Stimulated activated CD4-positive, alpha-beta T cell treated with anti-CD3 and anti-CD28 coated beads, Interleukin-15, amount 100 ng/mL, for 48 hours (primary cell): ENCODE measurements at places on chromosomes 6 and 20.

GRCh38 chr20:46779831-46780230 is 70.4 kb downstream of the SLC2A10 start:
- no peak for DNase-seq

DNA sequence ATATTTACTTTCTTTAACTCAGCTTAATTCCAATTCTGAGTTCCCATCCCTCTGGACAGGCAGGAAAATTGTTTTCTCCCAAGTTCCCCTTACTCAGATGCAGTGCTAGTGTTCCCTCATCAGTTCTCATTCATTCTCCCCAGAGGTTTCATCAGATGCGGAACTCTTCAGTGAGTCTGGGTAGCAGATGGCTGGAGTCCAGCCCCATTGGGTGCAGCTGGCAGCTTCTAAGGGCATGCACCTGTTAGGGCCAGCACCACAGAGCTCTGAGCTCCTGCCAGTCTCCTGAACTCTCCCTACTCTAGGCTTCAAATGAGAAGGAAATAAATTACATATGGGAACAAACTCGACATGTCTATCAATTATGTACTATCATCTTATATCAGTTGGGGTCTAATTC is 76.6 kb downstream of the SOD2 start:
- no peak for DNase-seq

DNA sequence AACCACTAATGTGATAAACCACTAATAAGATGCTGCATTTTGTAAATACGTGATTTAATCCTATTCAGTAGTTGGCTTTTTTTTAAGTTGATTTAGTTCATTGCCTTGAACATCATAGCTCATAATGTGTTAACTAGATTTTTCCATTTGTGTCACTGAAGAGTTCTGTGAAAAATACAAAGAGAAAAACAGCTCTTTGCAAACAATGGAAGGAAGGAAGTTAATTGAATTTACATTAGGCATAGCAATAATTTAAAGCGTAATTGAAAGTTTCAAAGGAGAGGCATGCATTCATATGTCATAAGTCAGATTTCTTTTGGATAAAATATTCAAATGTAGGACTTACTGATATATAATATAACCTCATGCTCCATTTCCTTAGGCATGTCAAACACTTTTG is 102.3 kb downstream of the TBC1D7 start:
- no peak for DNase-seq

DNA sequence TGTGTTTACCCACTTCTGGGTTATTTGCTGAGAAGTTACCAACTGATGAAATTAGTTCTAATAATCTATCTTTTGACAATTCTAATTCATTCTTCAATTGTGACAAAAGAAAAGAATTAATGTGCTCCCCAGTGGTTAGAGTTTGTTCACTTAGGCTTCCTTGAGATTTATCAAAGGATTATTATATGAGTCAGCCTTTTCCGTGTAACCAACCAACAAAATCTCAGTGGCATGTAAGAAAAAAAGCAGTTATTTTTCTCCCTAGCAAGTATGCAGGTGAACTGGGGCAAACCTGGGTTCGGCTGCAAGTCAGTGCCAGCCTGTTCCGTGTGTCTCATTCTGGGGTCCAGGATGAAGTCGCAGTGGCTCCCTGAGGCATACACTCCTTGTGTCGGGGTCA is 28.8 kb upstream of the HIVEP1 start:
- no peak for DNase-seq

DNA sequence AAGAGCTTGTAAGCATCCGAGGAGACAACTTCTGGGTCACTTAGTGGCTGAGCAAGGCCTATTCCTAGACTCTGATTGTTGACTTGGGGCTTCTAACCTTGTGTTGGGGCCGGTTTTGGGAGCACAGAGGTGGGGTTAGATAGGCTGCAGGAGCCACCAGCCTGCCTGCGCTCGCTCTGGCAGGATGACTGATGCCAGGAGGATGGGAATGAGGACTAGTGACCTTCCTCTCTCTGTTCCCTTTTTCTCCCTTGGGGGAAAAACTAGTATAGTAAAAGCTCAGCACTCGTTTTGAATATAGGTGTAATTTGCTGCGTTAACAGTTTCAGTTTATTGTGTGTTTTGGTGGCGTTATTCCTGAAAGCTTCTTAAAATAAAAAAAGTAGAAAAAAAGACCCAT is 141.5 kb downstream of the ARID1B start:
- no peak for DNase-seq

GRCh38 chr20:16392346-16392745 is 180.9 kb downstream of the KIF16B start:
- DNase-seq = no peak

DNA sequence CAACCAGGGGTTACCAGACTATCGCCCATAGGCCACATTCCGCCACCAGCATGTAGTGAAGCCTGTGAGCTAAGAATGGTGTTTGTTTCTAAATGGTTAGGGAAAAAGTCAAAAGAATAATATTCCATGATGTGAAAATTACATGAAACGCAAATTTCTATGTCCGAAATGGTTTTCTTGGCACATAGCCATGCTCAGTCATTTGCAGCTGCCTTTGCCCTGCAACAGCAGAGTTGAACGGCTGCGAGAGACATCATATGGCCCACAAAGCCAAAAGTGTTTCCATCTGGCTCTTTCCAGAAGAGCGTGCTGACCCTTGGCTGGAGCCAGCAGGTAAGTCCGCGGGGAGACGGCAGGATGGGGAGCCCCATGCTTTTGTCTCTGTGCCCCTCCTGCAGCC is 60.7 kb downstream of the FAM120B start:
- no peak for DNase-seq

GRCh38 chr6:83215131-83216047 is 22.2 kb downstream of the RWDD2A start:
- DNase-seq = peak; percentile 14

- DNase-seq = no peak
Observed at GRCh38 chr20:44761423-44761822, 15.8 kb downstream of the KCNK15 start.

- DNase-seq = no peak
Observed at GRCh38 chr20:58696411-58696961, 3.9 kb downstream of the NPEPL1 start.

DNA sequence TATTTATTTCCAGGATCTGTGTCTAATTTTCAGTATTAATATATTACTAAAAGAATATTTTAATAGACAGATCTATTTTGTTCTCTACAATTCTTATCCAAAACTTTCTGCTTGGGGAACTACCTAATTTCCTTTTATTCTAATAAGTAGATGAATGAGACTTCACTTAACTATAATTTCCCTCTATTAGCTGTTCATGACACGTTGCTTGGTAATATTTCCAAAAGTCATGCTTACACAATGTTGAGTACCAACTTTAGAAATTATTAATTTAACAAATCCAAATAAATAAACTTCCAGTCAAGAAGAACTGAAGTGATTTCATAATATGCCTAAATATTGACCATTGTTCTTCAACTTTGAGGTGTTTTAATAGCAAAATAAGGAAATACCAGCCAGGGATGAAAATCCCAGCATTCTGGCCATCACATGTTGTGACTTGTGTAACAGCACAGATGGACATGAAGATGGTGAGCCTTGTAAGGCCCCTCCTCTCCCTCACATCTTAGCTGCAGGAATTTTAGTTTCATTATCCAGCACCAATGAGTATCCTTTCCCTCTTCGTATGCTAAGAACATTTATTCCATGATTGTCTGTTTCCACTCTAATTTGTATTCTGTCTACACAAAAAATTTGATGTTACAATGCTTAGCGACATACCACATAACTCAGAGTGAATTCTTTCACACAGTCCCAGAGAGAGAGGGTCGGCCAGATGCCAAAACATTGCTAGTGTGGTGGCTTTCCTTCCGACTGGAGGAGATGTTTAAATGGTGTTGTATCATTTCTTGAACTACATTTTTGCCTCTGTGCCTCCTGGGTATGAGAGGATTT is 137.5 kb downstream of the FOXA2 start:
- DNase-seq = no peak

DNA sequence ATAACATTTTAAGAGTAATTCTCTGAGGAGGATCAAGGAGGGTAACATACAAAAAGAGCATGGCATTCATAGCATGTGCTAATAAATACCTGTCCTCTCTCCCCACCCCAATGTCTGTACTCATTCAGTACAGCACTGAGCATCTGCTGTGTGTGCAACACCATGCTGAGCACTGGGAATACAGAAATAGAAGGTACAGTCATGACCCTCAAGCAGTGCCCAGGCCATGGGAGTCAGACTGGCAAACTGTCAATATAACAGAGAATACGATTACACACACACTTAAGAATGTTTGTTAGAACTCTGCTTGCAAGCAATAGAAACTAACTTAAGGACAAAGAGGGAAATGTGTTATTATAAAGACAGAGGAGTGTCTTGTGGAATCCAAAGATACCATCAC is 24.7 kb upstream of the ZFAND3 start:
- DNase-seq = no peak

- no peak for DNase-seq
Observed at GRCh38 chr6:51045548-51045947, 226.9 kb downstream of the TFAP2B start.

GRCh38 chr6:143569040-143569439 is 57.5 kb upstream of the FUCA2 start:
- DNase-seq = no peak

- peak; percentile 69 for DNase-seq
Observed at GRCh38 chr20:32674362-32674789, 635 bp upstream of the C20orf203 start.

DNA sequence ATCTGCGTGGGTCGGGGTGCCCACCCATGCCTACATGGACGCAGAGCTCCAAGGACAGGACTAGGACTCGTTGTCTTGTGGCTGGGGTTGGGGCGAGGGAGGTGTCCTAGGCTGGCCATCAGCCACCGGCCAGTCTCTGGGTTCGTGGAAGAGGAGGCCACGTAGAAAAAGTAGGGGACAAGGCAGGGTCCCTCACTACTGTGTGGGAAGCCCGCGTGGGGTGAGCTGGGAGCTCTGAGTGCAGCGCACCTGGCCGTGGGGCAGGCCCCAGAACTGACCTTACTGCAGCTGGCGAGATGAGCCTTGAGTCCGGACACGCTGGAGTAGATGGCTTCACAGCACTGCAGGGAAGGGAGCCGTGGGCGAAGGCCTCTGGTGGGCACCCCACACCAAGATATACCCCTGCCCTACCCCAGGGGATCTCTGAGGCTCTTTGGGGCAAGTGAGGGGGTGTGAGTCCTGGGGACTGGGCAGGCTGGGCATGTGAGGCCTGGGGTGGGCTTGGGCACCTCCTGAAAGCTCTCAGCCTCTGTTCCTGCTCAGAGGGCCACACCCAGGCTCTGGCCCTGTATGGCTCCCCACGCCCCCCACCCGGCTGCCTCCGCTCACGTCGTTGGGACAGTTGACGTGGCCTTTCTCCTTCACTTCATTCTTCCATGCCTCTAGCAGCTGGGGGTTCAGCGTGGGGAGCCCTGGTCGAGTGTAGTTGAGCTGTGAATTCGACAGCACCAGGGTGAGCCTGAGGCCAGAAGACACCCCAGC is 5.6 kb upstream of the UCKL1 start:
- DNase-seq = no peak

GRCh38 chr6:85004361-85004995 is 240.1 kb upstream of the TBX18 start:
- no peak for DNase-seq

GRCh38 chr6:21909321-21909720 is 315.8 kb downstream of the SOX4 start:
- DNase-seq = no peak

DNA sequence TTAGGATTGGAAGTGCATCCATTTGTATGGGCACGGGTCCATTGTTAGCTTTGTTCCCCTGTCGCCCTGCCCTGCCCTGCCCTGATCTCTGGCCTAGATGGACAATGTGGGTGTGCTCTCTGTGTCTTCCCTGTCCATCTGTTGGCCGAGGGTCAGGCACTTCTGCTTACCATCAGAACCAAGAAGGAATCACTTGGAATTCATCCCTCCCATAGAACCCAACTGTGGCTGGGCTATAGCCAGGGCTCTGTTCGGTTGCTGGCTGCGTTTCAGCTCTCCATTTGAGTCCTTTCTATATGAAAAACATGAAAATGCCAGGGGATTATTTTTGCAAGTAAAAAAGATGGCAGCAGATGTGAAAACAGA is 26.6 kb upstream of the TULP4 start:
- no peak for DNase-seq

DNA sequence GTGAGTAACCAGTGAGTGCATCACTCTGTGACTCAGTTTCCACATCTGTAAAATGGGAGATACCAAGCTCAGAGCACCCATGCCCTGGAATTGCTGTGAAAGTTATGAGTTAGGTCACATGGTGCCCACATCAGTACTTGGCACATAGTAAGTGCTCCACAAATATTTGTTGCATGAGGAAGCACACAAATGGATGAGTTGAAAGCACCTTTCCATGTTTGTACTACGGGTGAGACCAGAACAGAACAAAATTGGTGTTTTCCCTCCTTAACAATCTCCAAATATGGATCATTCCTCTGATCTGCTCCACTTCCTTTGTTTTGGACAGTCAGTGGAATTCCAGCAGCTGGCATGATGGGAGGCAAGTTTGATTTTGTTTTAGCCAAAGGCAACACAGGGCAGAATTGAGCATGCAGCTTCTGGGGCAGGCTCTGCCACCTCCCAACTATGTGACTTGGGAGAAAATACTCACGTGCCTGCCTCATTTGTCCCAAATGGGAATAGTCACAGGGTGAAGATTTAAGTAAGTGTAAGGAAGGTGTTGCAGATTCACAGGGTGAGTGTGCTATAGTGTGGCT is 503.7 kb upstream of the SULF2 start:
- DNase-seq = no peak

DNA sequence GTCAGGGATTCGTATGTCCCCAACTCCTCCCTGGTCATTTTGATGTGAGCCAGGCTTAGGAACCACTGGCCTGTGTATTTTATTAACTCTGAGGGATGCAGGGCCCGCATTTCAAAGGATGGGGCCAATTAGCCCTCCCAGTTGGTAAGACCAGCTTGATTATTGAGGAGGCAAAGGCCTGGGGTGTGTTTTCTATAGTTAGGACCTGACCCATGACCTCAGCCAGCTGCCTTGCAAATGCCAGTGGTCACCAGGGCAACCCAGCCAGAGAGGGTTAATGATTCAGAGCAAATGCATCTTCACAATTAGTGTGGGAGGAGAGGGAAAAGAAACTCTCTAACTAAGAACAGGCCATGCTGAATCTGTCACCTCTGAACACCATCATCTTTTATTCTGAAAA is 835.4 kb downstream of the MAFB start:
- DNase-seq = no peak

GRCh38 chr6:109767961-109768360 is 76.9 kb downstream of the FIG4 start:
- no peak for DNase-seq

GRCh38 chr6:18035330-18035854 is 48.0 kb upstream of the KIF13A start:
- DNase-seq = no peak

- DNase-seq = no peak
Observed at GRCh38 chr20:5973172-5973571, 22.7 kb downstream of the MCM8 start.

GRCh38 chr20:38434301-38434741 is 807 bp downstream of the SNHG17 start:
- no peak for DNase-seq

DNA sequence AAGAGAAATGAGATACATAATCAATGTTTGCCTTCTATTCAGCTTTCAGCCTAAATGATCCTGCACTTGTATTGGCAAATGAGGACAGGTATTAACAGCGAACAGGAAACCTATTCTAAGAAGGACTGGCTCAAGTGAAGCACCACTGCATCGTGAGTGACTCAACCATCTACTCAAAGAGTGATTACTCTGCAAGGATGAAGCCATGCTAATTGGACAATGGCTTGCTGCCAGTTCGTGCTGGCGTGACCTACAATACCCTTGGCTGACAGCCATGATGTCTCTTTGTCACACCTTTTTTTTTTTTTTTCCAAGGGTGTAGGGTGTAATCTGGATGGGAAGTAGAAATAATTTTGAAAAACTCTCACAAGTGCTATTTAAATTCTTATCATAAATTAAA is 104.9 kb downstream of the GJA10 start:
- no peak for DNase-seq
